ENCODE measurements at places on chromosomes 1 and 21.

GRCh38 chr1:54404939-54405897 lies 976 bp downstream of the SSBP3 start:
- peak; percentile 15 for DNase-seq

DNA sequence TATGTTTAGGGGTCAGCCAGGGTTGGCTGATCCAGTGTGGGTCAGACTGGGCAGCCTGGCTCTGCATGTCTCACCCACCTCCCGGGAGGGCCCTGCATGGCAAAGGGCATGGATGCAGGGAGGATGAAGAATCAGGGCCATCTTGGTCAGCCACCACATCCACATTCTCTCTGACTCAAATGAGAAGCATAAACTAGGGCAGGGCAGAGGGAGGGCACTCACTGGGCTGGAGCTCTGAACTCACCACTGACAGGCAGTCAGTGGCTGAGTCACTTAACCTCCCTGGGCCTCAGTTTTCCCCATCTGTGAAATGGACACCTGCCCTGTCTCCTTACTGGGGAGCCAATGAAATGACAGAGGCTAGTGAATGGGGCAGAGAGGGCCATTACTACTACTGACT lies 4.3 kb upstream of the CELA2A start:
- no peak for DNase-seq

DNA sequence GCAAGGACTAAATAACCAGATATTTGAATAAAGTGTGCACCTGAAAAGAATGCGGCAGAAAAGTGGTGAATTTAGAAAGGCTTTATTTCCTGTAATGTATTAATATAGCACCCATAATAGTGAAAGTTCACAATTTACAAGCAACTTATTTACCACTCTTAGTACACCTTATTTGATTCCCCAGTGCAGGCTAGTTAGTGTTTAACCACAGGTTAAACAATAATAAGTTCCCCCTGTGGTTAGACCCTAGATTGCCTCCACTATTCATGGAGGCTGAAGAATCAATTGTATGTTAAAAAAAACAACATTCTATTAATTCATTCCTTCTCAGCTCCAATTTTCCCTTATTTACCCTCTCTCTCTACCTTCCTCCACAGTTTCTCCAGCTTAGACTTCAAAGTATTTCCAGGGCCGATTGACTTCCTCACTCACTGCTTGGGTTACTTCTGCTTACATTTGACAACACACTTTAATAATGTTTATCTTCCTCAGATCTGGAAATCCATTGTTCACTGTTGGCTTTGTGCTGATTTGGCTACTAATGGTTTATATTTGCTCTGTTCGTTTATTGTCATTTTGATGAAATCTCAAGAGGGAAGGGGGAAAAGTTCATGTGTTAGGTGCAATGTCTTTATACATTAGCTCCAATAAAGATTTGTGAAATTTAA lies 796.3 kb downstream of the BRINP3 start:
- no peak for DNase-seq

DNA sequence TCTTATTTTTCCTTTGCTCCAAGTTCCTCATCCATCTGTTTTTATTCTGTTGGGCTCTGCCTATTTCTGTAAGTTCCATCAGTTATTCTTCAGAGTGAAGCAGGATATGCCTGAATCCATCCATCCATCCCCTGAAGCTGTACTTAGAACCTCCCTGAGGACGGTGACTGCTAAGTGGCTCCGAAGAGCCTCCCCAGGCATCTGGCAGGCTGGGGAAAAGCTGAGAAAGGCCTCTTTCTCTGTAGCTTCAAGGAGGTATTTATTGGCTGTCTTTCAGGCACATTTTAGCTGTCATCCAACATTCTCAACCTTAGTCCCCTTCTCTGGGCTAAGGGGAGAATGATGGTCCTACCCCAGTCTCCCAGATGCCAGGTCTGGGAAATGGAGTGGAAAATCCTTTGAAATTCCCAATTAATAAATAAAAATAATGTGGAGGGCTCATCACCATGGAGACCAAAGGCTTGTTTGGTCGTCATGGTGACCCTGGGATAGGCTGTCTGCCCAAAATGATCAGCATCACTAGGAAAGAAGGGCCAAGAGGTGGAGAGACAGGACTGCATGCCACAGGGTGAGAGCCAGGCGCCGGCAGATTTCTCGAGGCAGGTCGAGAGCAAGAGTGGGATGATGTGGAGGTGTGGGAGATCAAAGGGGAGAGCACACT lies 82.0 kb downstream of the UBIAD1 start:
- no peak for DNase-seq

GRCh38 chr1:1799716-1800115 lies 21.4 kb upstream of the NADK start:
- DNase-seq, result no peak

DNA sequence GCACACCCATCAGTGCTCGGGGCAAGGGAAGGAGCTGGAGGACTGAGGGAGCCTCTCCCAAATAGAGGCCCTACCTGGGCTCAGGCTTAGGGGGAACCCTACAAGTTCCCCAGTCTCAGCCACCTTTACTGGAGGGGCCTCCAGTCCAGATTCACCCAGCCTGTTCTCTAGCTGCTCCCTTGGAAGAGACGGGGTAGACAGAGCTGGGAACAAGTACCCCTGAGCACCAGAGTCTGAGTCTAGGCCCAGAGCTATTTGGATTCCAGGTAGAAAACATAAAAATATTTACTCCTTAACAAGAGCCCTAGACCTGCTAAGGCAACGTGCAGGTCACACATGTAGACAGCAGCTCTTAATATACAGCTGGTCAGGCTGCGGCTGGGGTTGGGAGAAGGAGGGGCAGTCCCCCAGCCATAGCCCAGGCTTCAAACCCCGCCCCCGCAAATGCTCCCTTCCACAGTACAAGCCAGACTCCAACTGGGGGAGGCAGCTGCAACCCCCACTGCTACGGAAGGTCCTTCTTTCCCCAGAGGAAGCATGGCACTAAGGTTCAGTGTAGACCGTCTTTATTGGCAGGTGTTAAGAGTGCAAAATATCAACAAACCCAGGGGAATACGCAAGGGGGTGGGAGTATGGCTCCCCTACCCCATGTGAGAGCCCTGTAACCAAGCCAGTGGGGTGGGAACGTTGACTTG lies 8.0 kb downstream of the TENT5B start:
- DNase-seq, result no peak
